ENCODE measurements at places on chromosomes 1 and 21.

DNA sequence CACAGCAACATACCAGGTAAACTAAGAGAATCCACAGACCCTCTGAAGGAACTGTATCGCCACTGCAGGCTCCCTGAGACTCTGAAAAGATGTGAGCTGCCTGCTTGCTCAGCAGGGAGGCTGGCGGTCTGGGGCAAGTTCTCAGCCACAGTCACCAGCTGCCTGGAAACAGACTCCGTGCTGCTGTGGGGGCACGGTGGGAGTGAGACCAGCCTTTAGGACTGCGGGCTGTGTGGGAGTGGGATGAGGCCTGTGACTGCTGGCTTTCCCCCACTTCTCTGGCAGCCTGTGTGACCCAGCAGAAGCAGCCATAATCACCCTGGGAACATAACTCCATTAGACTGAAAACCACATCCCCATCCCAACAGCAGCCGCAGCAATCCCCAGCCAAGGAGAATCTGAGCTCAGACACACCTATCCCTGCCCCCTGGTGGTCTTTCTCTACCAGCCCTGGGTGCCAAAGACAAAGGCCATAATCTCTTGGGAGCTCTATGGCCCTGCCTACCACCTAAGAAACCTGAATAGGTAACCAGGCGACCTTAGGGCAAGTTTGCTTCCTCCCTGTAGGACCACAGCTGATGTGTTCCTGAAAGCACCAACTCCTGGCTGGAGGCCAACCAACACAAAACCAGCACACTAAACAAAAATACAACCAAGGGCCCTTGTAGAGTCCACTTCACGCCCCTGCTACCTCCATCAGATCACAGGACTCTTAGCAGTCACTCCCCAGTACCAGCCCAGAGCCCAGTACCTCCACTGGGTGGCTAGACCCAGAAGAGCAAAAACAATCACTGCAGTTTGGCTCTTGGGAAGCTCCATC is 151.5 kb downstream of the SMYD3 start:
- DNase-seq = no peak

DNA sequence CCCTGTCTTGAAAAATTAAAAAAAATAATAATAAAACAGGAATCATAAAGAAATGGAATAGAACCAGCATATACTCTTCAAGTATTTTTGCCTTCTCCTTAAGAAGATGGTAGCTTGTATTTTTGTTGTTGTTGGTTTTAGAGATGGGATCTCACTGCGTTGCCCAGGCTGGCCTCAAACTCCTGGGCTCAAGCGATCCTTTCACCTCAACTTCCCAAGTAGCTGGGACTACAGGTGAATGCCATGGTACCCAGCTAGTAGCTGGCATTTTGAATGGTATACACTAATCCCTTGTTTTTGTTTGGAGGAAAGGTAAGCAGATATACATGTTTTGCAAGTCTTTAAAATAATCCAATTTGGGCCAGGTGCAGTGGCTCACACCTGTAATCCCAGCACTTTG is 34.7 kb upstream of the ERO1B start:
- no peak for DNase-seq

DNA sequence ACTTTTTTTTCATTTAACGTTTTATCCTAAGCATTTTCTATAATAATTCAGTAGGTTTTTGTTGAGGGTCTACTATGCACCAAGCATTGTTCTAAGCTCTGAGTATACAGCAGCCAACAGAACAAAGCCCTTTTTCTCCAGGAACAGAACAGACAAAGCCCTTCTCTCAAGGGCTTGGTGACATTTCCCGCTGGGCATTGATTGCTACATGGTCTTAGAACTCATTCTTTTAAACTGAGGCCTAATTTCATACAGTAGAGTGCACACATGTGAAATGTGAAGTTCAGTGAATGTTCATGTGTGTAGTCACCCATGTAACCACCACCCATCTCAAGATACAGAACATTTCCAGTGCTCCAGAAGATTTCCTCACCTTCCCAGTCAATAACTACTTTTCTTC is 15.2 kb upstream of the PDIK1L start:
- no peak for DNase-seq

DNA sequence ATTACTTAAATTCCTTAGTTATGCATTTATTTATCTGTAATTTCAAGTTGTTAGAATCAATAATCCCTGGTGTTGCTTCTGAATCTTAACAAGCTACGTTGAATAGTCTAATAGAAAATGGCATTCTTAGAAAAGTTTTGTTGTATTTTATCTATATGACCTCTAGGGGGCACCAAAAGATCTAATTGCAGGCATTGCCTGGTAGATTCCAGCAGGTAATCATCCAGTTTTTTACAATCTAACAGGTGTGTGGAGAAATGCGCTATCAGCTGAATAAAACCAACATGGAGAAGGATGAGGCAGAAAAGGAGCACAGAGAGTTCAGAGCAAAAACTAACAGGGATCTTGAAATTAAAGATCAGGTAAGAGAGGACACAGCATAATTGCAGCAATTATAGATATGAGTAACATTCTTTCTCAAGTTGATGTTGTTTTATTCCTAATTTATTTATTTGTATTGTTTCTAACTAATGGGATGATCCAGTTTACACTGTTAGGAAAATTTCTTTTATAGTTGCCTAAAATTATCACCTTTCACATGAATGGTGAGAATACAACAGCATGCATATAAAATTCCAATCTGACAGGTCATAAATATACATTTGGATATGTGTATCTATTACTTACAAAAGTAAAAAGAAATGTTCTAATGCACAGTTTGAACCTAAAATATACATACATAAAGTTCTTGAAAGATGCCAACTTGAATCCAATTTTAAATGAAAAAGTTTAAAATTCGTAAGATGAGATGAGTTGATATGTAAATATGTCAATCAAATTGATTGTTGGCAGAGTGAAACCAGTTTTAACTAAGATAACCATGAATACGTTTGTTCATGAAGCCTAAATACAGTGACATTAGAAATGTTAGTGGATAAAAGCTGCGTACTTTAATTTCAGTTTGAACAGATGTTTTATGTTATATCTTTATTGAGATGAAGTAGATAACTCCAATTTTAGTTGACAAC is 88.4 kb downstream of the SDCCAG8 start:
- no peak for DNase-seq

DNA sequence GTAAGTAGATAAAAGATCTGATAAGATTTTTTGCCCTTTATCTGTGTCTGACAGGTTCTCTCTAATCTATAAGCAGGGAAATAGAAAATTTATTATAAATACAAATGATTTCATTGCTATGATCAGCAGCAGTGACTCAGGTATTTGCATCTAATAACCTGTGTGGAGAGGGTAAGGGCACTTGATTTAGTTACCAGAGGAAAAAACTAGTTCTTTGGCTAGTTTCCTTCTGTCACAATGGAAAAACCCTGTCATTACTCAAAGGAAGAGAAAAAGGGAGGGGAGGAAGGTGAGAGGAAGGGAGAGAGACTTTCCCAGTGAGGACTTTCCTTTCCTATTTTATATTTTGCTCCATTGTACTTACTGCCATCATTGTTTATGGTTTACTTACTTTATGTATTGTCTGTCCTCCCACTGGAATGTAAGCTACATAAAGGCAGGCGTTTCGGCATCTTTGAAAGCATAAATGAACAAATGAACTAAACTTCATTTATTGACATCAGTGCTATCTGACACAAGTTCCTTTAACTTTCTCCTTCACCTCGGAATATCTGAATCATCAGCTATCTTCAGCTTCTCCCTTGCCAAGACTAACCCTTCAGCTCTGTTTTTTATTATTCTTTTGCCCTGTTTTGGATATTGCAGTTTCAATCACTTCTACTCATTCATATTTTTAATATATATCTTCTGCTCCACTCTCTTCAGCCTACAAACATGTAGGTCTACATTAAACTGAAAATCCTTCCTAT is 34.9 kb downstream of the WDR3 start:
- no peak for DNase-seq

DNA sequence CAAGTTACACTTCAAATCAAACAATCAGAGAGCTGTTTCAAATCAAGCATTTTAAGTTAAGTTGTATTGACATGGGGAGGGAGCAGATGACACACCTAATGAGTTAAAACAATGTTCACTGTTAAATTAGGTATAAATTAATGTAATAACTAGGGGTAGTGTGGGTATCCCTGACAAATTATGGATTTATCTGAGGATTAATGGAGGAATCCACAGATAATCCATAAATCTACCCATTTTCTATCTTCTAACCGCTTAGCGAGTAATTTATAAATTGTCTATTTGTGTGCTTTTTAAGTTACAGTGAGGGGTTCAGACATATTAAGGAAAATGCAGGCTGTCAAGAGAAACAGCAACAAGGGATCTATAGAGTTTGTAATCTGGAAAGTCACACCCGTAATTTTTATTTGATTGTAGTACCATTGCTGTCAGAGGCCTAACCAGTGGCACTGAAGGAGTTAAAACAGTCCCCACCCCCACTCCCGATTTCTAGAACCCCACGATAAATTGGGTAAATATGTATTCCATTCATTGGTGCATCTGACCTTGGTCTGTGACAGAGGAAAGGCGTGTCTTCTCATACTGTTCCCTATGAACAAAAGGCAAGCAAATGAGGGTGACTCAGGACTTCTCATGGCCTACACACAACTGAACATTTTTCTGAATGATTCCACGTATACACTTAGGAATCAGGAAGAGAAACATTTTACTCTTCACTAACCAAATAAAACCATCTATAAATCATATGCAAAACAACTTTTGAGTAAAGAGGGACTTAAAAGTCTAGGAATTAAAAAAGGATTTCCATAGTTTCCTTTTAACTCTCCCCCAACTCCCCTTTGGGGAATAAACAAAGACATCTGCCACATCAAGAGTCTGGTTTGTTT is 7.4 kb downstream of the IRF2BP2 start:
- DNase-seq = peak; percentile 97

- DNase-seq = no peak
These were observed 20.9 kb downstream of the RCAN1 start for GRCh38 chr21:34593954-34594531.

DNA sequence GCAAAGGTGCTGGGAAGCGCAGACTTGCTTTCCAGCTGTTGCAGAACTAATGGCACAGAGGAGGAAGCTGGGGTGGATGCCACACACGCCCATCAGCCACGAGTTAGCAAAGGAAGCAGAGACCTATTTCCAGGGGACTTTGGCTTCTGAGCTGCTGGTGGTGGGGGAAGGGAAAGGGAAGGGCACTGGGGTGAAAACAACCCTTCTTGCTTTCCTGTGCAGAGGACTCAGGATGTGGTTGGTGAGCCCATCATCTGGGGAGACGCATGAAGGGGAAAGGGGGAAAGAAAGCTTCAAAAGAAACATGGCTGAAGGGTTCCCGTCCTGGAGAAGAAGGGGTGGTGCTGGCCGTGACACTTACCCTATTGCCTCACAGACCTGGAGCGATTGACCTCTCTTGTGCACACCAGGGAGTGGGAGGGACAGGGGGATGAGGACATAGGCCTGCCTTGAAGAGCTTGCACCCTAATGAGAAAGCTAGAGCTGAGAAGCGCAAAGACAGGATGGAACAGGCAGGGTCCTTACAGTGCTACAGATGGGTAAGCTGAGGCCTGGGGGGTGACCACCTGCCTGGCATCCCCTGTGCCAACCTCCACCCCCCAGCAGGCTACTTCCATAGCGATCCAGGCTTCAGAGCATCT is 140.8 kb upstream of the RAB4A start:
- no peak for DNase-seq

- peak; percentile 38 for DNase-seq
These were observed 248.9 kb downstream of the NTNG1 start for GRCh38 chr1:107389410-107390396.

DNA sequence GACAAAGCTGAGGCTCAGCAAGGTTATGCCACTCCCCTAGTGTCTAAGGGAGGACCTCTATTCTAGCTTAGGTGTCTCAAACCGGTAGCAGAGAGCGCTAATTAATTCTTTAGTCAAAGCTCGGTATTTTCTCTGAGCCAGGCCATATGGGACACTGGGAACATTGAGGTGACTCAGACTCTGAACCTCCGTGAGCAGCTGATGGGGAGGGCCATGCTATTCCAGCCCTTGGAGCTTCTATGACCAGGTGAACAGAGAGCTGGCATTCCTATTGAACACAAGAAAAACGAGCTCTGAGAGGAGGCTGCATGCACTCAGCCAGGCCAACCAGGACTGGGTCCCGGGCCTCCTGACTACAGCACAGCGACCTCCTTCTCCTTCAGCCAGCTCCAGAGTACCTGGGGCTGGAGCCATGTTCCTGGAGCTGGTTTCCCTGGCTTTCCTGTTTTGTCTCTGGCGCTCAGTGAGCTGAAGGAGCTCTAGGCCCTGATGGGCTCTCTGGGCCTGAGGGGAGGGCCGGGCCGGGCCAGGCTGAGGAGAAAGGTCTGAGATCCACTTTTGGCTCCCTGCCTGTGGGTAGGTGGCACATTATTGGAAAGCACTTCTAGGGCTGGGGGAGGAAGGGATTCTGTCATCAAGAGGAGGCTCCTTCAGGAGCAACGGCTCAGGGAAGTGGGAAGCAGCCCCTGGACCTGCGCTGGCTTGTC is 37.0 kb downstream of the SLC9A1 start:
- no peak for DNase-seq

DNA sequence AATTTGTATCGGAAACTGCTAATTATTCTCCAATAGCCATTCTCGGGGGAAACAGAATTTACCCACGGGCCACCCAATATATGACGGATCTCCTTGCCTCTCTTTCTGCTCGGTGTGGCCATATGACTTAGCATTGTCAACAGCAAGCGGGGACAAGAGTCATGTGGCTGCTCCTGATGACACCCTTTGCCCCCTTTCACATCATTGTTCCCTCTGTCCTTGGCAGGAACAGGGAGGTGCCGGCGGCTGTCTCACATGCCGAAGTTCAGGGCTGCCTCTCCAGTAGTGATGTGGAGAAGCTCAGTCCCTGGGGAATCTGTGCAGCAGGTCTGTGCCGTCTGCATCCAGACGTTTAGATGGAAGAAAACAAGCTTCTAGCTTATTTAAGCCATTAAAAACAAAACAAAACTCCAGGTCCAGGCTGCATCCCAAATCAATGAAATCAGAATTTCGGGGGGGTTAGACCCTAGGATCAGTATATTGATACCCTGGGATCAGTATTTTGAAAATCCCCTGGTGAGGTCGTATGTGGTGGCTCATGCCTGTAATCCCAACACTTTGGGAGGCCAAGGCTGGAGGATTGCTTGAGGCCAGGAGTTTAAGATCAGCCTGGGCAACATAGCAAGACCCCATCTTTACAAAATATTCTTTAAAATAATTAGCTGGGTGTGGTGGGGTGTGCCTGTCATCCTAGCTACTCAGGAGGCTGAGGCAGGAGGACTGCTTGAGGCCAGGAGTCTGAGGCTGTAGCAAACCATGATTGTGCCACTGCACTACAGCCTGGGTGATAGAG is 10.8 kb downstream of the MYOM3 start:
- DNase-seq = no peak

GRCh38 chr1:62318320-62318755 is 896 bp downstream of the KANK4 start:
- no peak for DNase-seq

- no peak for DNase-seq
These were observed 133.0 kb downstream of the LRRC7 start for GRCh38 chr1:69700770-69701169.
